ENCODE measurements at places on chromosomes 5 and 9.
A peak's percentile ranks its signal among the peaks of the same experiment; 100 is the strongest.

- DNase-seq = no peak
Measured at GRCh38 chr5:485946-486491, 38.2 kb downstream of the SLC9A3 start.

DNA sequence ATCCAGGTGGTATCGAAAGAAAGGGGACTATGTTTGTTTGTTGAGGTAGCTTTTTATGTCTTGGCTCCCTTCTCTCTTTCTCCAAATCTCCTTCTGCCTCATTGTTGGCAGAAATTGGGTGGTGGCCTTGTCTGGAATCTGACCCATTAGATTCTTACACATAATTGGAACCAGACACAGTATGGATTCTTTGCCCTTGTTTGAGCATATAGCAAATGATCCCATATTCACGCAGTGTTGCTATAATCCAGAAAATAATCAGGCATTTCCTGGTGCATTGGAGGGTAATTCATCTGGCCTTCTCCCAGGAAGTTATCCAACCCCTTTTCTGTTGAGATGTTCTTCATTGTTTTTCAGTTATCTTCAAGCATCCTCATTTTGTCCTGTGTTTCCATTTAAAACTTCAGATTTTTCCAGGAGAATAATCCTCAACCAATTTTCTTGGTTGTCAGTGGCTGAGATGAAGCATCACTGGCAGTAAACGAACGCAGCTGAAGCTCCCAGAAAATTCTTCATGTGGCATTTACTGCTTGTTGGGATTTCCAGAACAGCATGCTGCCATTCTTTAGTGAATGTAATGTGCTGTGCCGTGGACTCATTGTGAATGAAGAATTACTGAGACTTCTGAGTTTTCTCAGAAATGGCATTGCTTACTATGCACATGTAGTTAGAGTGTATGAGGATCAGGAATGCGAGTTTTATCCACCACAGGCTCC is 70.5 kb upstream of the NTRK2 start:
- DNase-seq = no peak

GRCh38 chr5:74640954-74641734 is 616 bp upstream of the ENC1 start:
- DNase-seq = peak; percentile 52

DNA sequence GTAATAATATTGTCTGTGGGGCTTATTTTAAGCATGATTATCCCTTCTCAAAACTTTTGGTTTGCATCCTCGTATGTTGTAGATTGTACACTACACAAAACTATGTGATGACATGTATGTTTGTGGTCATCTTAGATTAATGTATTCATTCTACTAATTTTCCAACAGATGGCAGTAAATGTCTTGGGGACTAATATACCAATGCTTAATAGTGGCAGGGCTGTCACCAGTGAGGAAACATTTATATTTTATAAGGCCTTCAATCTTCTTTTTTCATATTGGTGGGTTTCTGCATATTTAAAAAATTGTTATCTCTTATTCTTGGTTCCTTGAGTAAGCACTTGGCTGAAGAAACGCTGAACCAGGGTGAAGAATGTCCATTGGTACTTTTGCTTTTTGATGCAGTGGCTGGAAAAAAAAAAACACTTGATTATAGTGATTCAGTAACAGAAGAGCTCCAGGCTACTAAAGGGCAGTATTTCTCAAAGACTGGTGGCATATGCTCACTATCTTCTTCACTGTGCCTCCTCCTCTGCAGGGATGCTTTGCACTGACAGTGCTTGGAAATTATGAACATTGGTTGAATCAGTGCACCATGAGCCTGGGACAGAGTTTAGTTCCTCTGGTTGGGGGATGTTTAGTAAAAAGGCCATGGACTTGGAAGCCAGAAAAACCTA is 530.3 kb downstream of the RASEF start:
- DNase-seq = no peak

- DNase-seq = no peak
Measured at GRCh38 chr5:133932441-133933168, 35.8 kb downstream of the C5orf15 start.

DNA sequence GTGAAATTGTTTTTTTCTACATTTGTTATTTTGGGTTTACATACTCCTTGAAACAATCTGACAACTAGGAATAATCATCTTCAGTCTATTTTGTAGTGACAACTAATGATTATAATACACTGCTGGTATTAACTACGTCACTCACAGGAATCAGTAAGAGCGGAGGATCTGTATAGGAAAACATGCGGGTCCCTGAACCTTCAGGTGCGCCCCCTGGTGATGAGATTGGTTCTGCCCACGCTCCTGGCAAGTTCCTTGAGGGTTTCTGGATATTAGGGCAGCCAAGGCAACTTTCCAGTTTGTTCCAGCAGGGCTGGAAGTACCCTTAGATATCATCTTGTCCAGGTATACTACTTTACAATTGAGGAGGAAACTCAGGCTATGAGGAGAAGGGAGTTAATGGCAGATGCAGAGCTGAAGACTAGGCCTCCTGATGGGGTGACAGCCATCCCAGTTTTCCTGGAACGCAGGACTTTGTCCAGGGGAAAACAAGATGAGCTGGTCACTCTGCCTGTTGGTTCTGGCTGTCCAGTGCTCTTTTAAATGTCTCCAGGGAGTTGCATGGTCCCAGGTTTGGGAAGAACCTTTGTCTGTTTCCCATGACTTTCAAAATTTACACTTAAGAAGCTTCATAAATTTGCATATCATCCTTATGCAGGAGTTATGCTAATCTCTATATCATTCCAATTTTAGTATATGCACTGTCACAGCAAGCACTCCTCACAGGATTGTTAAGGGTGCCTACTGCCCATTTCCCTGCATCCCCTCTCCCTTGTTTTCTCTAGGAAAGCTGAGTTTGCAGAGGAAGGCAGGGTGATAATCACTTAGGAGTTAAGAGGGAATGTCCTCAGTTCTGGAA is 14.9 kb upstream of the WNT8A start:
- DNase-seq = peak; percentile 70

DNA sequence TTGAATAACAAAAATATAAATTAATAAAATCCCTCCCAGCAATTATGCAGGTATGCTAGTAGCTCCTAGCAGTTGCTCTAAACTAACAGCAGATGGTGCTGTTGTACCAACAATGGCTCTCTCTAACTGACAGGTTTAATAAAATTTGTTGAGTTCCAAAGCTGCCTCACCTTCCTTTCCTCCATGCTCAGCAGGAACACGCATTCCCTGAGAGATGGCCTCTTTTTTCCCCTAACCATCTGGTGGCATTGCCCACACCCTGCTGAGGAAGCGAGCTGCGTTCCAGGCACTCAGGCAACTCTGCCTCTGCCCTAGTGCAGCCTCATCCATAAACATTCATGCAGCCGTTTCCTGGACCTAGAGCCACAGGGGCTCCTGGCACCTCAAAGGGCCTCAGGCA is 106.2 kb downstream of the KLHL3 start:
- peak; percentile 46 for DNase-seq

- no peak for DNase-seq
Measured at GRCh38 chr9:36007852-36008251, 28.9 kb upstream of the RECK start.

GRCh38 chr5:132225165-132226032 is 2.3 kb downstream of the P4HA2 start:
- DNase-seq = no peak

DNA sequence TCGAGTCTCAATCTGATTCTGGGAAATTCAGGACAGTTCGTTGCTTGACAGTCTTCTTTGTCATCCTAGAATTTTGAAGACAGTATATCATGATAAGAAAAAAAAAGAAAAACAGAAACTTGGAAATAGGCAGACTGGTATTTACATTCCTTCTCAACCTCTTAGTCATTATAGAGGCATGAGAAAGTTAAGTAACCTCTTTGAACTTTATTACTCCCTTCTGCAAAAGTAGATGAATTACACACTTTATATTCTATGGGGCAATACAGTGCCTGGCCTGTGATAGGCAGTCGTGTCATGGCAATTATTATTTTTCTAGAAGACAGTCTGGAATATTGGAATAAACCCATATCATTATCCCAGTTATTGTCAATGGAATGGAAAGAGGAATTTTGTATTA is 828.9 kb downstream of the TLR4 start:
- no peak for DNase-seq

GRCh38 chr5:133818031-133818431 is 150.4 kb downstream of the C5orf15 start:
- no peak for DNase-seq

GRCh38 chr5:5799826-5800225 is 377.3 kb downstream of the ICE1 start:
- no peak for DNase-seq

DNA sequence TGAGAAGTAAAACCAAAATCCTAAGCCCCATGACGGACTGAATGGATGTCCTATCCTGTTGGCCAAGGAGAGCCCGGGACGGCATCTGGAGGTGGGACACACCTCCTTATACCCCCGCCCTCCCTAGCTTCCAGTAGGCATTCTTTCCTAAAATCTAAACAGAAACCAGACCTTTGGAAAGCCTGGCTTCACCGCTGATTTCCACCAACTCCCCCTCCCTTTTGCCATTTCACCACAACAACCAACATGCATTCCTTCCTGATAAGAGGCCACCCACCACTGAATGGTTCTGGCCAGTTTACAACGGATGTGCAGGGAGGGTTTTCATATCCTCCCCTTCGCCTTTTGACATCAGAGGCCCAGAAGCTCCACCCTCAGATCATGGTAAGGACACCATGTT is 9.2 kb upstream of the RARS1 start:
- DNase-seq = no peak

GRCh38 chr5:142938266-142938880 is 168.2 kb downstream of the ARHGAP26 start:
- no peak for DNase-seq

DNA sequence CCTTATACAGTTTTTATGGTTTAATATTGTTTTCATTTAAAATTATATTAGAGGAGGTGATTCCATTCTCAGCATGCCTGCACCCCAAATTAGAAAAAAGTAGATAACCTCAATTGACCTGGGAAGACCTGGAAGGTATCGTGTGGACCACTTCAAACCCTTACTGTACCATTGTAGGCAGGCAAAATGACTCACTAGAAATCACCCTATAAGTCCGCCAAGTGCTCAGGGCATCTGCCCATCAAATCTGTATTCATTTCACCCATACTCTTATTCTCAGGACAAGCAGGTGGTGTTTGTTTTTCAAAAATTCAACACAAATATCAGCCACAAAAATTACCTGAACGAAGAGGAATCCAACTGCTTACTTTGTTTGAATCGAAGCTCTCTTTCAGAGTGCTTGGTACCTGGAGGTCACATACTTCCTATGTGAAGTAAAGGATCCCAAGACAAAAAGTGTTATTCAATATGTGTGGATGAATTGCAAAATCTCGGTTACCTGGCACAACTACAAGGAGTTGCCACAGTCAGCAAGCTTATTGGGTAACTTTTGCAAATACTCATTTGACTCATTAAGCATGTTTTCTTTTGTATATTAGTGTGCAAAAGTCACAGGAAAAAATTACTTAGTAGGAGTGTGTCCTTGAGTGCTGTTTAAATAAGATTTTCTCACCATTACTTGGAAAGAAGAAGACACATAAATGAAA is 216.2 kb downstream of the ENC1 start:
- DNase-seq = no peak

GRCh38 chr5:157085930-157086329 is 22.9 kb downstream of the HAVCR2 start:
- DNase-seq = no peak

GRCh38 chr5:60896991-60897390 is 47.9 kb downstream of the ERCC8 start:
- DNase-seq = no peak

DNA sequence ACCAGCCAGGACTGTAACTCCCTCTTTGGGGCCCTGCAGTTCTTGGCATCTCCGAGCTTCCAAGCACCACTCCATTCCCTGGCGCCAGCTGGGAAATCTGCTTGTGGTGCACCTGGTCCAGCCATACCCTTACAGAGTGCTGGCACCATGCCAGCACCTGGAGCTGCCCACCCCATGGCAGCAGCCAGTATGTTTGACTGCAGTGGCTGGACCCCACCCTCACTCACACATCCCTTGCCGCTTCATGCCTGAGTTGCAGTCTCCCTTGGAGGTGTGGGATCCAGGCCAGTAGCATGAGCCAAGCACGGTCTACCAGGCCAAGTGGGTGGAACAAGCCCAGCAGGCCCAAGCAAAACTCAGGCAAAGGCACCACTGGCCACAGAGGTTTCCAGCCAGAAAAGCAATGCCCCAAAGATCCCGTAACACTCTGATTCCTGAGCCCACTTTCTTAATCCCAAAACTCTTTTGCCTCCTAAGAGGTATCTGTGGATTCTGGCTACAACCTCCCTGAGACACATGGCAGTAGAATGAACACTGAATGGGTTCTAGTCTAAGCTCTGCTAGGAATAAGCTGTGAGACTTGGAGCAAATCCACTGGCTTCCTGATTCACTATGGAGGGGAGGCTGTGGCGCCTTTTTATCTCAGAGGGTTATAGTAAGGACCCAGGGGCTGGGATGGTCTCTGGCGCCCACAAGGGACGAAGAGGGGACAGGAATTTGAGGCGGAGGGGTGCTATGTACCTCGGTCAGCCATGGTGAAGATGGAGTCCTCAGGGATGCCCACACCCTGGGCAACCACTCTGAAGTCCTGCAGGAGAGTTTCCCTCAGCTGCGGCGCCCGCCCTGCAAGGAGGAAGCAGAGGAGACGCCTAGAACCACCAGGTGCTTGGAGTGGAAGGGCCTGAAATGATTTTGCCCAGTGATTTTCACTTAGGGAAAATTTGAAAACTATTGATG is 5.6 kb downstream of the AMBP start:
- DNase-seq = no peak

DNA sequence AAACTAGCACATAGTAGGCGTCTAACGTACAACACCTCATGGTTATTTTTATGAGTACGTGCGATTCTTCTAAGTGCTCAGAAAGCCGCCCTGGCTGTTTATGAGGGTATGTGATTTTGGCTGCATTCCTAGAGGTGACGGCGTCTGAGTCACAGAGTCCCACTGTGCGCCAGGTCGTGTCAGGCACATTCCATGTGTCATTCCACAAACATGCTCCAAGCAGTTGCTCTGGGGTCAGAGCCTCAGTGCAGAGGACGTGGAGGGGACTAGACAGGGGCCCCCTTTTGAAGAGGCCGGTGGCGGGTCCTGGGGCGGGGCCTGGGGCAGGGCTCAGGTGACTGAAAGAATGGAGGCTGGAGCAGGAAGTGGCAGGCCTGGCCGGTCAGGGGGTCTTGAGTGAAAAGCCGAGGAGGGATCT is 51.9 kb downstream of the NEK6 start:
- DNase-seq = no peak

GRCh38 chr5:1378096-1378495 is 33.2 kb upstream of the CLPTM1L start:
- DNase-seq = no peak

DNA sequence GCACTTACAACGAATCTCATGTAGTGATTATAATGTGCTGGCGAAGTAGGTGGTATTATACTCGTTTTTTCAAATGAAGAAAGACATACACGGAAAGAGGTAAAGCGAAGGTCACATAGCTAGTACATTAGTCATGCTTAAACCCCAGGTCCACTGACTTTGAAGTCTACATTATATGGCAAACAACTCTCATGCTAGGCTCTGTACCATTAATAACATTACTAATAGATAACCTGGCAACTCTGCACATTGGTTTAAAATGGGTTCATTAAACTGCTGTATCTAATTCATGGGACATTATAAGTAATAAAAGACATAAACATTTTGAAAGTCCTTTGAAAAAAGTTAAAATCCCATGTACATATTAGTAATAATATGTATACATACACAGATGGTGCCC is 21.2 kb downstream of the FYB1 start:
- DNase-seq = no peak

Data from activated CD4-positive, alpha-beta T cell treated with anti-CD3 and anti-CD28 coated beads, Interleukin-2, amount 10 ng/mL, durations not matched to agents 7 days and 5 days (primary cell).